ENCODE measurements at places on chromosomes 7 and 10.

GRCh38 chr10:113858541-113858940 lies 4.1 kb downstream of the NHLRC2 start:
- DNase-seq, result no peak

- DNase-seq, result peak; percentile 25
Measured at GRCh38 chr10:84097787-84098353, 41.4 kb upstream of the GHITM start.

- DNase-seq, result no peak
Measured at GRCh38 chr7:68679459-68680234, 918.6 kb upstream of the AUTS2 start.

- no peak for DNase-seq
Measured at GRCh38 chr10:35194906-35195305, 68.3 kb downstream of the CREM start.

DNA sequence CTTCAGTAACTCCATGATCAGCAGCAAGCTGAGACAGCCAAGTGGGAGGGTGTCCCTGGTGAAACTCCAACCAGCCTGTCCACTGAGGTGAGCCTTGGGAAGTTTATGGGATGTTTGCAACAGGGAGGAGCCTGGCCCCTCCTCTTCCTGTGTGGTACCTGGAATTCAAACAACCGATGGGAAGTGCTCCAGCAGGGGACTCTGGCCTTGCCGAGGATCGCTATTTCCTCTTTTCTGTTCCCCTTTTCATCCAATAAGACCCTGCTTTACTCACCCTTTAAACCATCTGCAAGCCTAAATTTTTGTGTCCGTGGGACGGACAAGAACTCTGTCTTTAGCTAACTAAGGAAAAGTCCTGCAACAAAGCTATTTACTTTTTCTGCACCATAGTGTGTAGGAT lies 491.1 kb upstream of the ZMIZ1 start:
- no peak for DNase-seq

DNA sequence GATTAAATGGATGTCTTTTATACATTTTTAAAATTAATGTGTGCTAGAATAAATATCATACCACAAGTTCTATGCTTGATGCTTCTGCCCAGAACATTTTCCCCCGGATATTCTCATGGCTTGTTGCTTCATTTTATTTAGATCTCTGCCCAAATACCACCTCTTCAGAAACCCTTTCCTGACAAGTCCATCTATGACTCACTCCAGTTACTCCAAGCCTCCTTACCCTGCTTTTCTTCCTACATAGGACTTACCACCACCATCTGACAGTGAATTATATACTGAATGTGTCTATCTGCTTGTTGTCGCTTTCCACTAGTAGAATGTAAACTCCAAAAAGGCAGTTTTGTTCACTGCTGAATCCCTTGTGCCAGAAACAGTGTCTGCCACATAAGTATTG lies 19.1 kb upstream of the ERVW-1 start:
- DNase-seq, result no peak

DNA sequence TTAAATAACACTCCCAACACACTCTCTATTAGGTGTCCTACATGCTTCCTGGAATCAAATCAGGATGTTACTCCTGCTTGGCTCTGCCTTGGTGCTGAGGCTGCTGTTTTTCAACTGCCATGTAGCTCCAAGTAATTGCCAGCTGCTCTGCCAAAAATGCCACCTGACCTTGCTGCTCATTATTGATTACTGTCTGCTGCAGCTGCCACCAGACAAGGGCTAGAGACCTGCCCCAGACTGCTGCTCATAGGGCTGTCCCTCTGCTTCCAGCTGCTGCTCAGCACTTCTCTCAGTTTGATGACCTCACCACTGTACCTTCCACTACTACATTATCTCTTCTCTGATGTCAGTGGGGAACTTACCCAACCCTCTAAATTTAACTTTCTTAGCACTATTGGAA lies 102.5 kb downstream of the PCLO start:
- peak; percentile 76 for DNase-seq

- DNase-seq, result no peak
Measured at GRCh38 chr7:73717025-73717807, 2.3 kb downstream of the STX1A start.

- no peak for DNase-seq
Measured at GRCh38 chr7:65239707-65240352, 133.8 kb upstream of the ZNF92 start.

GRCh38 chr7:91239171-91239604 lies 25.0 kb upstream of the FZD1 start:
- no peak for DNase-seq

DNA sequence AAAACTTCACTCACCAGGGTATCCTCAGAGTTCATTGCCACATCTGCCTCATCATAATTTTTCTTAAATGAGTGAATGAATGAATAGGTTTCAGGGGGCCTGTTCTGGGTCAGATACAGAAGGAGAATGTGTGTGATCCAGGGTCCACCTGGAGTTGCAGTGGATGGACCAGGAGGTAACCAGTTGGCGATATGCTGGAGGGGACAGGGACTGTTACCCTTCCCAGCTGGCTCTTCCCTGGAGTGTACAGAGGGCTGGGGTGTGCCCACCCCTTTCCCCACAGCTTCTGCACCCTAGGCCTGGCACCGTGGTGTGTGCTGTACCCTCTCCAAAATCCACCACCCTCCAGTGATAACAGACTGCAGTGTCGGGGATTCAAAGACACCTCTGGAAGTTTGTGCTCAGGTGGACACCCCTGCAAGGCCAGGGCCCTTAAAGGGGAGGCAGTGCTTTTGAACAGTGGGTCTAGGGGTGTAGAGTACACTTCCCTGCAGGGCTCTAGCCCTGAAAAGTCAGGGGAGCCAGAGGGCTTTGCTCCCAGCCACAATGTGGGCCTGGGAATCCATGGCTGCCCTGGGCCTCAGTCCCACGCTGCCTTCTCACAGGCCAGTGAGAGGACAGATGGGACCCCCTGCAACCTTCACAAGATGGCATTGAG lies 134.4 kb upstream of the UNC5B start:
- no peak for DNase-seq

GRCh38 chr7:96167424-96167823 lies 154.5 kb downstream of the SLC25A13 start:
- no peak for DNase-seq

DNA sequence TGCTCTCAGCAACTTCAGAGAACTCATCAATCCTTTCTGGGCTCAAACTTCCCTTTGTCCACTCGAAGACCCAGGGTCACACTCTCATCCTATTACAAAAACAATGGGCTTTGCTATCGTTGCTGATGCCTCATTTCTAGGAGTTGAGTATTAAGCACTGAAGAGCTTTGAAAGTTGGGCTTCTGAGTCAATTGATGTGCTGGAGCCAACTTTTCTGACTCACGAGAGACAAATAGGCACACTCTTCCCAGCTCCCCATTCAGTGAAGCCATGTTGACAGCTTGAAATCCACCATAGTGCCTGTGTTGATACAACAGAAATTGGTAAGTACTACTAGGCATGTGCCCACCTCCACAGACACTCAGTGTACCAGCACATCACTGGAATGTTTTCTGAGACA lies 97.5 kb upstream of the PRSS58 start:
- DNase-seq, result no peak

- DNase-seq, result no peak
Measured at GRCh38 chr10:59177031-59177797, 771 bp downstream of the PHYHIPL start.

DNA sequence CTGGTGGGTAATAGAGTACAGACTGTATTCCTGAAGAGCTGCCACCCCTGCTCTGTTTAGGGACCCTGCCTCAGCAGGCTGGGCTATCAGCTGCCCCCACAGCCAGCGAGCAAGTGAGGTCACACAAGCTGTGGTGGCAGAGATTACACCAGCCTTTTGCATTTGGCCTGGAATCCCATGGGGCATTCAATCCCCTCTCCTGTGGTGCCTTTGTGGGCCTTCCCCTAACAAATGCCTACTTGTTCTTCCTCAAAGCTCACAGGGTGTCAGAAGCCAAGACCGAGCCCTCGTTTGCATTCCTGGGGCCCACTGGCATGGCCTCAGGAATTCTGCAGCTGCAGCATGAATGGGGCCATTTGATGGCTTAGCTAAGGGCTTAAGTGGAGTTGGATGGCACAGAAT lies 212.7 kb upstream of the PHYHIPL start:
- DNase-seq, result no peak

- DNase-seq, result no peak
Measured at GRCh38 chr10:106949680-106950478, 214.6 kb downstream of the SORCS1 start.

GRCh38 chr7:151777908-151778670 lies 98.8 kb downstream of the PRKAG2 start:
- no peak for DNase-seq

DNA sequence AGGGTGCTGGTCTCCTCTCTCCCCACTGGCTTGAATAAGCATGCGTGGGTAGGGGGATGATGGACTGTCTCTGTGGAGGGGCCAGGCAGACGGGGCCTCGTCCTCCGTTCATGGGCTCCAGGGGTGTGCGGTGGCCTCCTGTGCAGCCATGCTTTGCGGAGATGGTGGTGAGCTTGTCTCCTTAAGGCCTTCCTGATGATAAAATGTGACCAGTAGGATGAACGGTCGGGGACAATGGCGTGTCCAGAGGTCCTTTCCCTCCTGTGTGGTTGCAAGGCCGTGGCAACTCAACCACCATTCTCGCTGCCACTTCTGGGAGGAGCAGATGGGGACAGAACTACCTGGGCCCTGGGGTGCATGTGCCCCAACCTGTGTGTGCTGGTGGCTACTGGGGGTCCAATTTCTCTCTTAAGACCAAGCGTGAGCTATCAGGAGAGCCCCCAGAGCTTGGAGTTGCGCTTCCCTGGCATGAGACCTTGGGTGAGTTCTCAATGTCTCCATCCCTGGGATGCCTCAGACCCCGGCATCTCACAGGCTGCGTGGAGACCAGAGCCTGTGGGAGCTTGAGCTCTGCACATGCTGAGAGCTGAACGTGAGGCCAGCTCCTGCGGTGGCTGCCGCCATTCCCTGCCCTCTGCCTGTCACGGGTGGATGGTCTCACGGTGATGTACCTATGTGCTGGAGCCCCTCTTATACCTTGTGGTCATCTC lies 112.2 kb downstream of the INPP5A start:
- DNase-seq, result no peak

DNA sequence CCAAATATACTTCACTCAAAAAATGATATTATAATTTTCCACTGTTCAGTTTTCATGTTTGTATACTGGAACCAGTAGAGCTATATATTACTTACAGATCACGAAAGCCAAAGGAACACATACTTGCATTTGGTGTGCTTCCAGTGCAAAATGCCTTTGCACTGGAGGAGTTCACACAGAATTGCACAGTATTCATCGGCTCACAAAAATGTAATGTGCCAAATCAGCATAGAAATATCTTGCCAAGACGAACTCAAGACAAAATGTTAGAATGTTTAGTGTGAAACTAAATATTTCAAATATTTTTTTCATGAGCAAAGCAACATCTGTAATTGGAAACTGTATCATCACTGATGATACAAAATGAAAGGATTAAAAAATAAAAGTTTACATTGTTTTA lies 646.2 kb upstream of the SEMA3D start:
- DNase-seq, result no peak

DNA sequence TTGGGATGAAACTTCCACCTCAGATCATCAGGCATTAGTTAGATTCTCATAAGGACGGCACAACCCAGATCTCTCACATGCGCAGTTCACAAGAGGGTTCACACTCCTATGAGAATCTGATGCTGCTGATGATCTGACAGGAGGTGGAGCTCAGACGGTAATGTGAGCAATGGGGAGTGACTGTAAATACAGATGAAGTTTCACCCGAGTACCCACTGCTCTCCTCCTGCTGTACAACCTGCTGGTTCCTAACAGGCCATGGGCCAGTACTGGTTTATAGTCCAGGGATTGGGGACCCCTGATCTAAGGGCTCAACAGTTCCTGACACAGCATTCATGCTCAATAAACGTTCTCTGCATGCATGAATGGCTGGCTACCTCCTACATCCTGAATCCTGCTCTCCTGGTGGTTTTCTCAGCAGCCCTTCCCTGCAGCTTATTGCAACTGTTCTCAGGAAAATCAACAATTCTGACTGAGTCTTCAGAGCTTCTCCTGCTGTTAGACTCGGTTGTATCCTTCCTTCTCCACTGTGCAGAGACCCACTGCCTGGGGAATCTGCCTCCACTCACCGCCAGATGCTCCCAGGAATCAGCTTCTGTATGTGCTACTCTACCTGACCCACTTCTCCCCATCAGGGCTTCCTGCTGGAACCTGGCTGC lies 17.4 kb downstream of the PDE6C start:
- DNase-seq, result no peak

- no peak for DNase-seq
Measured at GRCh38 chr7:84686373-84686772, 491.8 kb upstream of the SEMA3A start.

- DNase-seq, result no peak
Measured at GRCh38 chr7:103902917-103903316, 86.5 kb downstream of the RELN start.

DNA sequence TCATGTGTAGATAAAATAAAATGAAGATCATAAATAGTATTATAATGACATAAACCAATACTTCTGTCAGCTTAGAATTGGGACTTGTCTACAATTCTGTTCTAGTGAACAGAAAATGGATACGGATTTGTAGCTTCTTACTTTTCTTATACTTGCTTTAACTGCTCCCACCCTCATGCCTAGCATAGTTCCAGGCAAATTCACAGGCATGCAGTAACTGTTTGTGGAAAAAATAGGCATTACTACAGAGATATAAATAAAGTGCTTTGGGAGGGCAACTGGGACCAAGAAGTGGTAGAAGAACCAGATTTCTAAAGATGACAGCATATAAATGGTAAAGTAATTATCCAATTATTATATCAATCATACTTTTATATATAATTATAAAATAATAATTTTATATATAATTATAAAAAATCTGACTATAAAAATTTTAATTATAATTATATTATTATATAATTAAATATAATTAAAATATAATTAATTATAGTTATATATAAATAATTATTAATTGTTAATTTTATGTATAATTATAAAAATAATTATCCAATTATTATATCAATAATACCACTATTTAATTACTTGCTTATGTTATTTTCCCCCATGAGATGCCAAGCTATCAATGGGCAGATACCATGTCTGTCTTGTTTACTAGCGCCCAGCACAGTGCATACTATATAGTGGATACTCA lies 144.1 kb downstream of the NOC3L start:
- DNase-seq, result no peak

- no peak for DNase-seq
Measured at GRCh38 chr7:38317515-38317914, 44.1 kb upstream of the TARP start.

Data from NCI-H2081 treated with DMSO at 0.1 percent for 48 hours (cell line).